ENCODE measurements at places on chromosomes 1 and 21.
A peak's percentile ranks its signal among the peaks of the same experiment; 100 is the strongest.

DNA sequence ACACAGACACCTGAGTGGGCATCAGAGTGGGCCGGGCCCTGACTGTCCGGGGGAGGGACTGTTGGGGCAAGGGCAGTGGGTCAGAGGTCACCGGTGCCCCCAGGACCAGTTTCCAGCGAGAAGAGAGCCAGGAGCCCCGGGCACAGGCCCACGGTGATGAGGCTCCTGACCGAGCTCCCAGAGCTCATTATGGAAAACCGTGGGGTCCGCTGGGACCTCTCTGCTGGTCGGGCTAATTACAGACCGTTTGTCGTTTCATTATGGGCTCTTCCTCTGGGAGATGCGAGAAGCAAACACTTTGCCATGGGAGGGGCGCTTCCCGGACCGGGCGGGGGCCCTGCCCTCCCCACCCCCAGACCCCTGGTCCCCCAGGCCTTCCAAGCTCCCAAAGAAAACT lies 12.0 kb upstream of the TTLL10 start:
- DNase-seq, result no peak

DNA sequence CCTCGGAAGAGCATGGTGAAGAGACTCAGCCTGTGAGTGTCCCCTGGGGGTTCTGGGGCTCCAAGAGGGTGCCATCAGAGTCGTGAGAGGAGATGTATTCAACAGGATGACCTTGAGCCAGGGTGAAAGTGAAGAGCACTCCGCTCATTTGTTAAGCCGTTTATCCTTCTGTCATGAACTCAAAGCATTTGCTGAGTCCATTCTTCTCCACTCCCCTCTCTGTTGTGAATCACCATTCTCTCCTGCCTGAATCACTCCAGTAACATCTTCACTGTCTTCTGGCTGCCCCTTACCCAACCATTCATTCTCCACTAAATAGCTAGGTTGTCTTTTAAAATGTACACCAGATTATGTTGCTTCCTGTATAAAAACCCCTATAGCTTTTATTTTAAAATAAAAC lies 102.2 kb downstream of the RGL1 start:
- no peak for DNase-seq

DNA sequence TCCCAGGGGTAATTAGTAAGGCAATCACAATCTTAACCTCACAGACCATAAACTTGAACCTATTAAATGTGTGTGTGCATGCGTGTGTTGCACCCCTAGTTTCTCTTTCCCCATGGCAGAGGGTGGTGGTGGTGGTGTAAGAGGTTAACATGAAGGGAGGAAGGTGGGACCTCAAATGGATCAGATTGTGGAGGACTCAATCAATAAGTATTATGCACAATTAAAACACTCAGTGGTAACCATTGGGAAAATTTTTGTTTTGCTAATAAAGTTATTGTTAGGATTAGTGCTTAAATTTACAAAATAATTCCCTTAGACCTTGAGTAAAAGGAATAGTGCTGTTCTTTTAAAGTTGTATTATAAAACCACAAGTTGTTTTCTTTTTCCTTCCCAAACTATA lies 283.0 kb downstream of the OLFM3 start:
- no peak for DNase-seq

DNA sequence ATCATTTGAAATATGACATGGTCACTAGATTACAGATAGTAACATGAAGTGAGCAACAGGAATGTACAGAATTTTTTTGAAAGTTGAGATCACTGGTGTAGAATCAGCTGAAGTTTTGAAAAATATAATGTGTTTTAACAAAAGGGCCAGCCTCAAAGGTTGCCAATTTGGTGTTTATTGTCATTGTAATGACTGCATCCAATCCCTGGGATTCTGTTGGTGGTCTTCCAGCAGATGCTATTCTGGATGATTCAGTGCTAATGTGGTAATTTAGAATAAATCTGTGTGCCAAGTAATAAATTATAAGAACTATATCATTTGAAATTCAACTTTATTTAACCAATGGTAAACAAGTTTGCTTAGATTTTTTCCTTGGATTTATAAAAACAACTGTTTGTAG lies 436.4 kb upstream of the PKN2 start:
- no peak for DNase-seq

DNA sequence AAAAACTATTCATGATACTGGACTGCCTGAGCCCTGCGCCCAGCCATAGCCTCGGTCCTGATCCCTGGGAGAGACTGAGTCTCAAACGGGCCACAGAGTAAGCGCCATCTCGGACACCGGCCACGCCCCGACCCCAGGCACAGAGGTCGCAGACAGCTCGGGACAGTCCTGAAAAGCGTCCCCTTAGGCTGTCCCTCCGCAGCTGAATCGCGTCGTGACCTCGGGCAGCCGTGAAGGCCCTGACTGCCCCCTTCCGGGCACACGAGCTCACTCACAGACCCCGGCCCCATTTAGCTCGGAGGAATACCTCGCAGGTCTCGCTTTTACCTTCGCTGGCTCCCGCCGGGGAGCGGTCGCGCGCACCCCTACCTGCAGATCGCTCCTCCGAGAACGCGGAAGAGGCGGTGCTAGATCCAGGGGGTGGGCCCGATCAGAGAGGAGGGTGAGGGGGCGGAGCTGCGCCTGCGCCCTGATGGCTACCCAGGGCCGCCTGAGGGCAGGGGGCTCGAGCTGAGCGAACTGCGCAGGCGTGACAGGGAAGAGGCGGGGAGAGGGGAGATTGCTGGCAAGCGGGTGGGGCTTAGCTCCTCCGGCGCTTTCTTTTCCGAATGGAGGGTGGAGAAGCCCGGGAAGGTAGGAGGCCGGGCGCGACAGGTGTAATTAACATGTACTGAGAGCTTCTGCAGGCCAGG lies at the start of gene MKNK1:
MKNK1 (minus strand) TSS at position 411 of the 692 bp plus-strand sequence. CDS start 20,941 bp downstream, outside the sequence.
- peak; percentile 98 for DNase-seq
